Neural progenitor cell (in vitro differentiated cells): ENCODE measurements at places on chromosomes 1 and 21. TPM values are rescaled to one million over a fixed set of nuclear protein-coding genes. Genes with fewer than 3 reads are reported as not detected.

The TFF3 gene
- total RNA-seq = 0.12 TPM in 1 of 2 replicates, not detected in the other

GRCh38 chr1:100750005-100750885 is 30.7 kb downstream of the VCAM1 start:
- H3K36me3 ChIP-seq = no peaks in the 10 kb centered on the region
- H3K4me1 ChIP-seq = peaks cover 17% of the 10 kb centered on the region
- DNase-seq = no peak
- H3K27ac ChIP-seq = no peak overlapping the region
- H3K27me3 ChIP-seq = no peaks in the 10 kb centered on the region

DNA sequence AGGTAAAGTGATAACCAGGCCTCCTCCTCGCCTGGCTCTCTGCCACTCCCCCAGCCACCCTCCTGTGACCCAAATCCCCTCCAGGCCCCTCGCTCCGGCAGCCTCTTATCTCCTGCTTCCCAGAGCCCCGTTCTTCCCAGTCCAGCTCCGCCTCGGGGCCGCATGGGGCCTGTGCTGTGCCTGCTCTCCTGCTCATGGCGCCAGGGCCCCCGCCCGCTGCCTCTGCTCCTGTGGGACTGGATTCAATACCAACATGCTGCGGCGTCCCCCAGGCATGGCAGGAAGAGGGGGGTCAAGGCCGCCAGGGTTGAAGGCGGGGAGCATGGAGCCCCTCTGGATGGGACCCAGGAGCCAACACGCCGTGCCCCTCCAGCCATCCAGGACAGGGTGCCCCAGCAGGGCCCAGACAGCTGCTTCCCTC is 213.0 kb upstream of the VAMP3 start:
- H3K4me1 ChIP-seq = peaks cover 10% of the 10 kb centered on the region
- no peaks in the 10 kb centered on the region for H3K27me3 ChIP-seq
- no peak overlapping the region for H3K4me3 ChIP-seq
- DNase-seq = peak; percentile 50
- H3K36me3 ChIP-seq = no peaks in the 10 kb centered on the region

GRCh38 chr1:240414237-240414636 is 197.7 kb downstream of the GREM2 start:
- H3K4me1 ChIP-seq = no peaks in the 10 kb centered on the region
- H3K4me3 ChIP-seq = no peak overlapping the region
- no peak for DNase-seq
- no peaks in the 10 kb centered on the region for H3K36me3 ChIP-seq
- no peak overlapping the region for H3K27ac ChIP-seq

DNA sequence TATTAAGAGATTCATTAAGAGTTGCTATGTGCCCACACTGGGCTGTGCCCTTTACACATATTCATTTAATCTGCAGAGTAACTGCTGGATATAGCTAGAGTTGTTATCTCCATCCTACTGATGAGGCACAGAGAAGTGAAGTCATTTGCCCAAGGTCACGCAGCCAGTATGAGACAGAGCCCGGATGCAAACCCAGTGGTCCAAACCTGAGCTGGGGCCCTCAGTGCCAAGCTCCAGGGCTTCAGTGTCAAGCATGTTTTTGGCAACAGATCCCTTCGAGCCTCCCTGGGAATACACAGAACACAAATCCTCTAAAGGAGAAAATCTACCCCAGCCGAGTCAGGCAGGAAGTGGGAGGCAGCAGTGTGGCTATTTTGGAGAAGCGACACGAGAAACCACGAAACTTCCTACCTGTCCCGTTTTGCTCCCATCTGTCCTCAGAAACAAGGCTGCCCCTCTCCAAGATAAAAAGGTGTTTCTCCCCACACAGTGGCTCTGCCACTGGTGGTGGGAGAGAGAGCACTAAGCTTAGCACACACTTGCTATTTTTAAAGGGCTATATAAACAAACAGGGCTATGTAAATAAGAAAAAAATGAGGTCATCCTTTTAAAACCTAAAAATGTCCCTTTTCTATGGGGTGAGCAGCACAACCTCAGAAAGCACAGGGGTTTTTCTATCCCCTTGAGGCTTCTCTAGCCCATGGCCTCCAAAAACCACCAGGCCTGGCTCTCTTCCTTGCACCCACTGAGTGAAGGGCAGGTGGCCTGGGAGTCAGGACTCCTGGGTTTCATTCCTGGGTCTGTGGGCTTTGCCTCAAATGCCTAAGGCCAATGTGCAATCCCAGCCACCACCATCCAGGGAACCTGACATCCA is 138.6 kb upstream of the EDN2 start:
- H3K27me3 ChIP-seq = no peaks in the 10 kb centered on the region
- H3K4me1 ChIP-seq = peaks cover 9% of the 10 kb centered on the region
- H3K36me3 ChIP-seq = no peaks in the 10 kb centered on the region
- no peak overlapping the region for H3K4me3 ChIP-seq
- H3K27ac ChIP-seq = no peak overlapping the region

The CYB561D1 gene
- 4.3 and 6.8 TPM in 2 replicates for total RNA-seq

The S100A12 gene
- total RNA-seq = not detected in 2 replicates

The SMIM1 gene
- 9.1 TPM in 1 of 2 replicates, not detected in the other for total RNA-seq

- no peak overlapping the region for H3K27ac ChIP-seq
- no peaks in the 10 kb centered on the region for H3K36me3 ChIP-seq
- H3K4me3 ChIP-seq = no peak overlapping the region
Measured at GRCh38 chr1:10818262-10819197, 22.1 kb upstream of the CASZ1 start.

The TPR gene
- total RNA-seq = 84.6 and 119 TPM in 2 replicates

- DNase-seq = no peak
- peaks cover 43% of the 10 kb centered on the region for H3K4me1 ChIP-seq
- H3K36me3 ChIP-seq = no peaks in the 10 kb centered on the region
Measured at GRCh38 chr1:36775716-36776115, 258.6 kb downstream of the GRIK3 start.

- H3K27ac ChIP-seq = peak overlapping the region; percentile 14
- H3K4me3 ChIP-seq = no peak overlapping the region
- H3K4me1 ChIP-seq = peaks cover 70% of the 10 kb centered on the region
- no peaks in the 10 kb centered on the region for H3K36me3 ChIP-seq
- no peaks in the 10 kb centered on the region for H3K27me3 ChIP-seq
Measured at GRCh38 chr1:60894130-60894529, 188.2 kb upstream of the NFIA start.

- H3K4me1 ChIP-seq = no peaks in the 10 kb centered on the region
- H3K27me3 ChIP-seq = no peaks in the 10 kb centered on the region
- H3K27ac ChIP-seq = no peak overlapping the region
- no peaks in the 10 kb centered on the region for H3K36me3 ChIP-seq
Measured at GRCh38 chr21:38505654-38506523, 7.6 kb upstream of the ERG start.

DNA sequence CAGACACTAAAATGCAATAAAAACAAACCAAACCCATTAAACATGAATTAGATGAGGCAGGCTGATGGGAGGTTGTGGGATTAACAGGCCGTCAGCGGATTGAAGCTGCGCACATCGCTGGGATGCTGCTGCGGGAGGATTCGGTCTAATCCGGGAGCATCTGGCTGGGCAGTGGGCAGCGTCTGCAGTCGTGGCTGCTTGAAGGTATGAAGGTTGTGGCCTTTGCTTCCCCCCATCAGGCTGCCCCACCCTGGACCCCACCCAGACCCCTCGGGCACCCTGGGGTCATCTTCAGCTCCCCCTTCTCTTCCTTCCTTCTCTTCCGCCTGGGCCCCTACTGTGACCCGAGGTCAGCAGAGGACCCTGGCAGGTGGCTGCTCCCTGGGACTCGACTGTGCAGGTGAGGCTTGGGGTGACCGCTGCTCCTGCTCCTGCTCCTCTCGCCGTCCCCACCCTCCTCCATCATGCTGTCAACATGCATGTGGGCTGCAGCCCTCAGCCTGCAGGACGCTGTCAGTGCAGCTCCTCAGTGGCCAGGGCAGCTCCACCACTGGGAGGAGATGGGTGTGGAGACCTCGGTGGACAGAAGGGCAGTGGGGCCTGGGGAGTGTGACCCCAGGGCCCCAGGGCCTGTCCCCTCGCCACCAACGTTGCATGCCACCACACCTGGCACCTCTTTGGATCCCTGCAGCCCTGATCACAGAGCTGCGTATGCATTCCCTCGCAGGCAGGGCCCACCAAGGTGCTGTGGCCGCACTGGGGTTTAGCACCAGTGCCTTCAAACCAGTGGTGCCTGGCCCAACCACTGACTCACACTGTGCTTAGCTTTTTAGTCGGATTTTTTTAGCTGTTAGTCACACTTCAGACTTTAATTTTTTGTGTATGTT is 112.2 kb upstream of the COL6A1 start:
- DNase-seq = no peak
- H3K36me3 ChIP-seq = no peaks in the 10 kb centered on the region
- H3K27me3 ChIP-seq = no peaks in the 10 kb centered on the region
- no peak overlapping the region for H3K27ac ChIP-seq
- H3K4me3 ChIP-seq = no peak overlapping the region
- H3K4me1 ChIP-seq = no peaks in the 10 kb centered on the region

The VSIG8 gene
- total RNA-seq = not detected in 2 replicates

GRCh38 chr1:9069326-9070100 is at the start of gene SLC2A5:
Gene SLC2A5, minus strand, starts transcription at chr1:9069635. Its CDS starts 99 bp downstream, at chr1:9069536.
- no peak within 1 kb of the TSS for H3K4me3 ChIP-seq
- peak; percentile 57 for DNase-seq
- no peaks in the 10 kb centered on the region for H3K36me3 ChIP-seq
- peak within 1 kb of the TSS; percentile 75 for H3K27ac ChIP-seq

GRCh38 chr1:185517808-185518419 is 200.9 kb upstream of the IVNS1ABP start:
- H3K36me3 ChIP-seq = no peaks in the 10 kb centered on the region
- no peaks in the 10 kb centered on the region for H3K27me3 ChIP-seq
- no peak overlapping the region for H3K4me3 ChIP-seq
- H3K27ac ChIP-seq = no peak overlapping the region
- no peak for DNase-seq
- H3K4me1 ChIP-seq = no peaks in the 10 kb centered on the region

The ANKRD65 gene
- total RNA-seq = 0.15 and 1.7 TPM in 2 replicates

The C4BPA gene
- 0.06 TPM in 1 of 2 replicates, not detected in the other for total RNA-seq

DNA sequence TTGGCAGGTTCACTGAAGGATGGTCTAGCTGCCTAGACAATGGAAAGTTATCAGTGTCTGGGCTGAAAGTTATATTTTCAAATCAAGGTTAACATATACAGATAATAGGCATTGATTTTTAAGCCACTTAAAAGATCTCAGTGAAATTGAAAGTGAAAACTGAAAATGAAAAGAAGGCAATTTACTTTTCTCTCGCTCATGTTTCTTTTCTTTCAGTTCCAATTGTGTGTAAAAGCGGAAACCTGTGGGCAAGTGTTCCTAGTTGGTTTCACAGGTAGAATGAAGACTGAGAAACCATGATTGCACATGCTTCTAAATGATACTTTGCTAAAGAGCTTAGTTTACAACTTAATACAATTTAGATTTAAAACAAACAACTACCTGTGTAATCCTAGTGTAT is 383.7 kb downstream of the ZP4 start:
- H3K27me3 ChIP-seq = no peaks in the 10 kb centered on the region
- H3K4me3 ChIP-seq = no peak overlapping the region
- no peaks in the 10 kb centered on the region for H3K36me3 ChIP-seq
- DNase-seq = no peak
